Chondrocyte (in vitro differentiated cells): ENCODE measurements at places on chromosomes 2 and 18. TPM values are rescaled to one million over a fixed set of nuclear protein-coding genes. Genes with fewer than 3 reads are reported as not detected.

DNA sequence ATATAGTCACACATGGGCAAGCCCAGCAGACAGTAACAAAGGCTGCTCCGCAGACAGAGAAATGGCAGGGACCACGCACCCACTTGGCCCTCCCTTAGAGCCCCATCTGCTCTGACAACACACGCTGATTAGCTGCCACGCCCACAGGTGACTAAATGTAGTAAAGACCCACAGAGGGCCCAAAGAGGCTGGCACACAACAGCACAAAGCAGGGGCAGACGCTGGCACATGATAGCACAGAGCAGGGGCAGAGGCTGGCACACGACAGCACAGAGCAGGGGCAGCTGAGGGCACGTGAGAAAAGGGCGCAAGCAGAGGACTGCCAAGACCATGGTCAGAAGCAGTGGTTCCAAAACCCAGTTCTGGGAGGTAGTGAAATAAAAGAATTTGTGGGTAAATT lies 10.6 kb downstream of the AFG3L2 start:
- DNase-seq, result no peak
- H3K27me3 ChIP-seq, result no peaks in the 10 kb centered on the region
- H3K27ac ChIP-seq, result no peak overlapping the region
- peaks cover 17% of the 10 kb centered on the region for H3K36me3 ChIP-seq
- H3K4me1 ChIP-seq, result peaks cover 16% of the 10 kb centered on the region

DNA sequence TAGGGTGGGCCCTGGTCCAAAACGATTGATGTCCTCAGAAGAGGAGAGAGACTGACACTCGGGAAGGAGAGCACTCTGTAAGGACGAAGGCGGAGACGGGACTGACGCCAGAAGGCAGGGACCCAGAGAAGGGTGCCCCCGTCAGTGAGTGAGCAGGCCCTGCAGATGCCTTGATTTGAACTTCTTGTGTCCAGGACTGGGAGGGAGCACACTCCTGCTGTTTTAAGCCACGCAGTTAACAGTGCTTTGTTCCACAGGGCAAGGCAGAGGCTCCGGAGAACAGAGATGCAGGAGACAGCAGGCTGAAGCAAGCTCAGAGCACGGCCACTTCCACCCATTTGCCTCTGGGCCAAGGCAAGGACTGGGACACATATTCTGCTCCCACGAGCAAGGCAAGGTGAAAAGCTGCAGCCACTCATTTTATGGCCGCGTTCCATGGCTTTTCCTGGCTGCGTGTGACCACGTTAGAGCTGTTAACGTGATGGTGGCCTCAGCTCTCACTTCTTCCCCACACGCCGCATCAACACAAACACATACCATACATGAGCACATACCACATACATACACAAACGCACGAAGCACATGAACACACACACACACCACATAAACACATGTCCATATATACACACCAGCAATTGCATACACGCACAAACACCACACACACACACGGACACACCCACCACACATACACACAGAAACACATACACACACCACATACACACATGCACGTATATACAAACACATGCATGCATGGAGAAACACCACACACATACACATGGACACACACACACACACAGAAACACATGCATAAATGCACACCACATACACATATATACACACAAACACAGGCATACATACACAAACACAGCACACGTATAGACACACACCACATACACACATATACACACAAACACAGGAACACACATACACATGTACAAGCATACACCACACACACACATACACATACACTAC lies 521.0 kb upstream of the MYT1L start:
- H3K4me1 ChIP-seq, result no peaks in the 10 kb centered on the region
- DNase-seq, result no peak
- no peak overlapping the region for H3K27ac ChIP-seq
- H3K4me3 ChIP-seq, result no peak overlapping the region
- H3K36me3 ChIP-seq, result no peaks in the 10 kb centered on the region

SOWAHC gene
- total RNA-seq, result 13.2 to 14.7 TPM (median 14.2 TPM) in 3 replicates

PDCD1 gene
- total RNA-seq, result not detected in 3 replicates
